Trophoblast cell (in vitro differentiated cells and primary cell): ENCODE measurements at places on chromosomes 7 and 10.
A peak's percentile ranks its signal among the peaks of the same experiment; 100 is the strongest.

DNA sequence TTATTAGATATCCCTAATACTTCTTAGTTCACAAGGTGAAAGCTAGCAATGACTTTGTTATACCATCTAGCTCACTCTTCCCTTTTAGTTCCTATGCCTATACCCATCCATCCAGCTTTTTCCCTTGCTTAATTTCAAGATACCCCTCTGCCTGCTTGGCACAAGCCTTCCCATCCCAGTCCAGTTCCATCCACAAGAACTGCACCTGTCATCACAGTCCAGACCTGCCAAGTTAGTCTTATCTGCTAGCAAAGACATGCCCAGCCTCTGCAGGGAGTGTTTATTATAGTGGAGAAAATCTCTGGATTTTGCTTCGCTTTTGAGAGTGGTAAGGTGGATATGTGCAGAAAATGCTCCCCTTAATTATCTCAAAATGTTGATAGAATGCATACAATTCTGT, 158.2 kb downstream of the ST7 start:
- no peak for DNase-seq

- no peak for DNase-seq
Observed at GRCh38 chr7:51647486-51647885, 330.9 kb upstream of the COBL start.

GRCh38 chr10:62354916-62355315, 19.3 kb upstream of the ZNF365 start:
- no peak for DNase-seq

DNA sequence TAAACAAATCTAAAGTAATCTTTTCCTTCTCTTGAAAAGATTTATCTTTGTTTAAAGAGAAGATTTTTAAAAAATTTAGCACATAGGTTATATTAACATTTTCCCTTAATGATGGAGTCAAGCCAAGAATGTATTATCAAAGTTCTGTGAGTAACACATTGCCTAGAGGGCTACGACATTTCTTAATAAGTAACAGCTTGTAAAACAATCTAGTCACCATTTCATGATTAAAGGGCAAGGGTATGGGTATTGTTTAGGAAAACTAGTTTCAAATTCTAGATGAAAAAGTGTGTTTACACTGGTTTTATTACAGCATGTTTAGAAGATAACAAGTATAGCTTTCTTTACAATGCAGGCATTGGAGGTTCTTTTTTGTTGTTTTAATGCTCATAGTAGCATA, 28.6 kb upstream of the LAMB4 start:
- DNase-seq: no peak

- no peak for DNase-seq
Observed at GRCh38 chr10:84583501-84583900, 255.1 kb downstream of the CCSER2 start.

GRCh38 chr7:123122916-123123315, 76.9 kb downstream of the SLC13A1 start:
- DNase-seq: no peak

DNA sequence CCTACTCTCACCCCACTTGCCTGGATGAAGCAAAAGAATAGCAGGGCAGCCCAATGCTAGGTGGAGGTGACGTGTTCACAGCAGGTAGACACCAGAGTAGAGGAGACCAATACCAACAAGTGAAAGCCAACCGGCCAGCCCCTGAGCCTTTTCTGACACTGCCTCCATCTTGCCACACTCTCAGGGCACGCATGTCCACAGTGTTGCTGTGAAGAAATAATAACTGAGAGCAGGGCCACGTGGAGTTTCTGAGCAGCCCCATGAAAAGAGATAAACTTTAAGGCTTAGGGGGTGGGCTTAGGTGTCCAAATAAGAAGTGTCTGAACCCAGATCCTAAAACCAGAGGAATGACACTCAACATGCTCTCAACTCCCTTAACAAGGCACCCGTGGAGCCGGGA, 9.0 kb upstream of the TMEM273 start:
- no peak for DNase-seq

- DNase-seq: no peak
Observed at GRCh38 chr7:83851551-83851950, 202.6 kb upstream of the SEMA3E start.

DNA sequence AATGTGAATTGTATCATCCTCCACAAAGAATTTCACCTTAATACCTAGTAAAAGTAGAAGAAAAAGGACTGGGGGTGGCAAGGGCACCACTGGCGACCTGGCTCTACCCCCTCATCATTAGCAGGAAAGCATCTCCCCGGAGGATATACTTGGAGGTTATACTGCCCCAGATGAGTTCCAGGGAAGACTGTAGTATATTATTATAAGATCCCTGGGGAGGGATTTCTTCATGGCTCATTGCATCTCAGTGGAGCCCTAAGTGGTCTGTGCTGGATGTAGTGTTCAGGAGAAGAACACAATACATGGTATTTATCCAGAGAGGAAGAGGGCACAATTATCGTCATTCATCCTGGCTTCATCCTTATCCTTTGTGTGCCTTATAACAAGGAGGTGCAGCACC, 14.2 kb upstream of the DYNC1I1 start:
- DNase-seq: no peak

- DNase-seq: no peak
Observed at GRCh38 chr7:67847092-67847787, 850.6 kb downstream of the TYW1 start.

GRCh38 chr7:32283546-32283945, 206.6 kb downstream of the LSM5 start:
- DNase-seq: no peak

DNA sequence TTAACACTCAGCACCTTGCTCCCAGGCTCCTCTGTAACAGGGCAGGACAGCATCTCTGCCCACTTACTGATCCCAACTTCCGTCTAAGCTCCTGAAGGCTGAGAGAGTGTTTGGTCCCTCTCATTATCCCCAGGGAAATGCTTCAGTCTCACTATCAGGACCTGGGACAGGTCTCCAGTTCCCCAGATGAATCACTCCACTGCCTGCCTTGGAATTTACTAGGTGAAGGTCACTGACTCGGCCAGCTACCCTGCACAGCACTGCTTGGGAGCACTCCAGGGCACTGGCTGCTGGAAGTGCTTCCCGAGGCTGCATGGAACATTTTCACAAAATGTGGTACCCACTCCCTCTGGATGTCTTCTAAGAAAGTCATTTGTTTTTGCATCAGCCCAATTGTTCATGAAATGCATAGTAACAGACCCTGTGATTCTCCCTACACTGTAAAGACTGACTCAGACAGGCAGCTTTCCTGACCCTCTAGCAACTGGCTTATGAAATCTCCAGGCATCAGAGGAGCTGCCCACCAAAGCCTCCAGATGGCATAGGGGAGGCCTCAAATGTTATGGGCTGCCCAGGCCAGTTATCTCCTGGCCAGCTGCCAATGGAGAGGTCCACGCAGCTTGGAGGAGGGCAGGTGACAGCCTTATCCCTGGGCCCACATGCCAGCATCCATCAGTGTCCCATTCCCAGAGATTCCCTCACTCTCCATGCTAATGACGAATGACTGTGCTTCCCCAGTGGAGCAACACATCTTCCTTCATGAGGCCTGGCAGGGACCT, 89.1 kb downstream of the GFRA1 start:
- no peak for DNase-seq

DNA sequence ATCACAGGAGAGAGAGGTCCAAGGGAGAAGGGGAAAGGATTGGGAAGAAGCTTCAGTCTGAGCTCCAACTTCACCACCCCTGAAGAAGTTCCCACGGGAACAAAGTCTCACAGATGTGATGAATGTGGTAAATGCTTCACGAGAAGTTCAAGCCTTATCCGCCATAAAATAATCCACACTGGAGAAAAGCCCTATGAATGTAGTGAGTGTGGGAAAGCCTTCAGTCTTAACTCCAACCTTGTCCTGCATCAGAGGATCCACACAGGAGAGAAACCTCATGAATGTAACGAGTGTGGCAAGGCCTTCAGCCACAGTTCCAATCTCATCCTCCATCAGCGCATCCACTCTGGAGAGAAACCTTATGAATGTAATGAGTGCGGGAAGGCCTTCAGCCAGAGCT, 16.0 kb upstream of the ZSCAN21 start:
- no peak for DNase-seq

- DNase-seq: no peak
Observed at GRCh38 chr7:25124465-25125136, 459 bp downstream of the CYCS start.

- no peak for DNase-seq
Observed at GRCh38 chr10:6757158-6757557, 177.1 kb upstream of the PRKCQ start.

- no peak for DNase-seq
Observed at GRCh38 chr7:23377134-23377533, 78.0 kb downstream of the MALSU1 start.

DNA sequence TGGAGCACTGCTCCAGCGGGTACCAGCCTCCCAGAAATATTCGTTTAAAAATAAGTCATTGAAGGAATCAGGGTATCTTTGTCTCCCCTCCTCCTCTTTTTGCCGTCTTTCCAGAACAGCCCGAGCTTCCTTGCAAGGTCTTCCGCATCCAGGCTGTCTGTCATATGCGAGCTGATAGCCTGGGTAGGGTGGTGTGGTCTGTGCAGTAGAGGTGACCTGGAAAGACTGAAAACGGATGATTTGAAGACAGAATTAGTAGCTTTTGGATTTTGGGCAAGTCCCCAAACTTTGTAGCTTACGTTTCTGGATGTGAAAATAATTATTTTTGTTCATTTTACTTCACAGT, 480 bp downstream of the VPS50 start:
- DNase-seq: peak; percentile 30

GRCh38 chr7:144670218-144670617, 165.6 kb downstream of the TPK1 start:
- peak; percentile 69 for DNase-seq

DNA sequence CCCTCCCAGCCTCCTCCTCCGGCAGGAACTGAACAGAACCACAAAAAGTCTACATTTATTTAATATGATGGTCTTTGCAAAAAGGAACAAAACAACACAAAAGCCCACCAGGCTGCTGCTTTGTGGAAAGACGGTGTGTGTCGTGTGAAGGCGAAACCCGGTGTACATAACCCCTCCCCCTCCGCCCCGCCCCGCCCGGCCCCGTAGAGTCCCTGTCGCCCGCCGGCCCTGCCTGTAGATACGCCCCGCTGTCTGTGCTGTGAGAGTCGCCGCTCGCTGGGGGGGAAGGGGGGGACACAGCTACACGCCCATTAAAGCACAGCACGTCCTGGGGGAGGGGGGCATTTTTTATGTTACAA, 83.3 kb downstream of the PAX2 start:
- no peak for DNase-seq

DNA sequence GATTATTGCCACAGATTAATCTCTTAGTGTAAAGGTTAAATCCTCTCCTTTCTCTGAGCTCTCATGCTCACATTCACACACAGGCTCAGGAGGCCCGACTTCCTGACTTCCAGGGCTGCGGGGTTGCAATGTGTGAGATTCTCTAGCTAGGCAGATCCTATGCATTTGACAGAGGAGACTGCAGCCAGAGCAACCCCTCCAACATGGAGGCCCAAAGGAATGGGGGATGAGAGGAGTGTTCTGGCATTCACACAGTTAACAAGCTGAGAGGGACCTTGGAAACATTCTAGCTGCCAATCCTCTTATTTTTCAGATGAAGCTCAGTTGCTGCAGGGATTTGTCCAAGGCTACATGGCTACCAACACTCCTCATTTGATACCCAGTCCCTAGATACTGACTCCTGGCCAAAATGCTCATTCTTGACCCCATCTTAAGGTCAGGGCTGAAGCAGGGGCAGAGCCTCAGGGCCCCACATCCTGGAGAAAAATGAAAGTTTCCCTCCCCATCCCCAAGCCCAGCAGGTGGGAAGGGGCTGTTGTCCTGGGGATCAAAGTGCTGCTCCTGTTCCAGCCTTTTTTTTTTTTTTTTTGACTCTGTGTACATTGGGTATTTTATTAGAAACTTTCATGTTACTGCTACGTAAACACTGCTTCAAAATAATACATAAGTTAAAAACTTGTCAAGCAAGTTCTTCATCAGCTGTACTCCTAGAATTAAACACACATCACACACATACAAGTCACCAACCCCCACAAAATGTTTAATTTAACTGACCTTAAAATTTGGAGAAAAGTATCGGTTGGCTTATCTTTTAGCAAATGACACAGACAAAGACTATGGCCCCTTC, 325.6 kb downstream of the PLXNA4 start:
- DNase-seq: no peak

DNA sequence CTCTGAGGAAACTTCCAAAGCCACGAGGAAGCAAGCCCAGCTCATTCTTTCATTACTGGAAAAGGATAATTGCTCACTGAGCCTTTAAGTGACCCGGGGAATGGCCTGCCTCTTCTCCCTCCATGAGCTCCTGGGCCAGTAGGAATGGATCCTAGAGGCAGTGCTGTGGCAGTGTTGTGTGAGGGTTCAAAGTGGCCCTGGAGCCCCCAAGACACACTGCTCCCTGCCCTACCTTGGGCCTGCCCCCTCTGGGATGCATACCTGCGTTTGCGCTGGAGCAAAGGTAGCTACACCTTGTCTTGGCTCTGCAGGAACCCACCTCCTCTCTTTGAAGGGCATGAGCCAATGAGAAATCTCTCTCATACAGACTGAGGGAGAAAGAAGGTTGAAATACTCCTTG, 115.8 kb upstream of the ANLN start:
- no peak for DNase-seq

DNA sequence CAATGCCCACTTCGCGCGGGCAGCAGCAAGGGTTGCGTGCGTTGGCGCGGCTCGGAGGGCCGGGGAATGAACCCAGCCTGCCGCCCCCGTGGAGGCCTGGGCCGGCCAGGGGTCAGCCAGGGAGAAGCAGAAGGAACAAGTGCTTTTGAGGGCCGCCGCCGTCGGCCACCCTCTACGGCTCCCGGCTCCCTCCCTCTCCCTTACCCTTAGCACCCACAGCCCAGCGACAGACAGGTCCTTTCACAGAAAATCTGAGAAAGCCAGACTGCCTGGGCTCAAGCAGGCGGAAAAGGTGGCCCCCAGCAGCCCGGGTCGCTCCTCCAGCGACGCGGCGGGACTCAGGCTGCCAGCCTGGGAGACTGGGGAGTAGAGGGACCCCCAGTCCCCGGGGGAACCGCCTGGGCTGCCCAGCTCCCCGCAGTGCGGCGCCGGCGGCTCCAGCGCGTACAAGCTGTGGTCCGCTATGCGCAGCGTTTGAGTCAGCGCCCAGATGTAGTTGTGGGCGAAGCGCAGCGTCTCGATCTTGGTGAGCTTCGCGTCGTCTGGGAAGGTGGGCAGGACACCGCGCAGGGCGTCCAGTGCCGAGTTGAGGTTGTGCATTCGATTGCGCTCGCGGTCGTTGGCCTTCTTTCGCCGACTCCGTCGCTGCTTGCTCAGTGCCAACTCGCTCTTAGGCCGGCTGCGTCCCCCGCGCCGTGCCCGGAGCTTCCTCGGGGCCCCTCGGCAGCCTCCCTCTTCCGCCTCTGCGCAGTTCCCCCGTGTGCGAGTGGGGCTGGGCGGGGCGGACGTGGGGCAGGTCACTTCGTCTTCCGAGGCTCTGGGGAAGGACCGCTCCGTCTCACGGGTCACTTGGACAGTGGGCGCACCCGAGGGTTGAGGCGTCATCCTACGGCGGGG, 815 bp downstream of the NEUROG3 start:
- DNase-seq: no peak

DNA sequence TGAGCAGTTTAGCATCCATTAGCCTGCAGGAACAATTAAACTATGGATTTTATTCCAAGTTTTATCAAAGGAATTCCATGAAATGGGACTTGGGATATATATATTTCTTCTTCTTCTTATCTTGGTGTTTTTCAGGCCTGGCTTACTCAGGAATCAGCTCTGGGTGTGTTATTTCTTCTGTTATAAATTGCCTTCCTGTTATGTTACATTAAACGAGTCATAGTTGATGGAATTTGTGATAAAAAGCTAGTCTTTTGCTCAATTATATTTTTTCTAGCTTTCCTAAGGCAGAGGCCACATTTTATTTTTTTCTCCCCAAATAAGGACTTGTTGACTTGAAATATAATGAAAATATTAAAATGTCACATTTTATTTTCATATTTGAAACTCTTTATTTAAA, 141.3 kb downstream of the EPC1 start:
- DNase-seq: no peak

GRCh38 chr7:84112771-84113170, 81.8 kb downstream of the SEMA3A start:
- no peak for DNase-seq
